ENCODE measurements at places on chromosomes 7 and 10.

GRCh38 chr7:67045496-67045995 lies 48.9 kb downstream of the TYW1 start:
- DNase-seq: no peak

- no peak for DNase-seq
These were observed 8.5 kb upstream of the METTL27 start for GRCh38 chr7:73850781-73851207.

- no peak for DNase-seq
These were observed 101.0 kb upstream of the AGR3 start for GRCh38 chr7:16982640-16983350.

GRCh38 chr7:115066634-115067033 lies 144.7 kb downstream of the MDFIC start:
- DNase-seq: no peak

DNA sequence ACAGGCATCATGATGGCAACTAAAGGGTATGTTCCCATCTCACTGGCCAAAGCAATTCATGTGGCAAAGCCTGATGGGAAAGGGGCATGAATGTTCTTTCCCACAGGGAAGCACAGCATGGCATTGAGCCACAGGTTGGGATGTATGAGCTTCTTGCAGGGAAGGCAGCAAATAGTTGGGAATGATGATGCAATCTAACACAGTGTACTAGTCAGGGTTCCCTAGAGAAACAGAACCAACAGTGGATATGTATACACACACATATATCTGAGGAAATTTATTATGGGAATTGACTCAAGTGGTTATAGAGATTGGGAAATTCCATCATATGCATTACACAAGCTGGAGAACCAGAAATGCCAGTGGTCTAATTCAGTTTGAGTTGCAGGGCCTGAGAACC lies 253.6 kb upstream of the NPVF start:
- no peak for DNase-seq

DNA sequence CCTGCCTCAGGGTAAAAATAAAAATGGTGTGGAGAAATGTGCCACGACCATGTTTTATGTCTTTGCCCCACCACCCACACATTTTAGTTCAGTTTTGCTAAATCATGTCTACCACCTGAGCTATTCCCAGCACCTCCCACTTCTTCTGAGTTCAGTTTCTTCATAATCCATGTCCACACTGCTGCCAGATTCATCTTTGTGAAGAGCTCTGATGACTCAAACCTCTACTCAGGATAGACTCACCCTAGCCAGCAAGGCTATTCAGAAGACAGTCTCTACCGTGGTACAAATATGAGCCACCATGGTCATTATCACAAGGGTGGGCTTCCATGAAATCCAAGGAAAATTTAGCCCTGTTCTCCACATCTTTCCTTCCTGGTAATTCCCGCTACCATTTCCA lies 231.1 kb upstream of the PRKCQ start:
- no peak for DNase-seq

All from activated CD4-positive, CD25-positive, alpha-beta regulatory T cell (primary cell).